ENCODE measurements at places on chromosomes 2 and 18.
A peak's percentile ranks its signal among the peaks of the same experiment; 100 is the strongest.

DNA sequence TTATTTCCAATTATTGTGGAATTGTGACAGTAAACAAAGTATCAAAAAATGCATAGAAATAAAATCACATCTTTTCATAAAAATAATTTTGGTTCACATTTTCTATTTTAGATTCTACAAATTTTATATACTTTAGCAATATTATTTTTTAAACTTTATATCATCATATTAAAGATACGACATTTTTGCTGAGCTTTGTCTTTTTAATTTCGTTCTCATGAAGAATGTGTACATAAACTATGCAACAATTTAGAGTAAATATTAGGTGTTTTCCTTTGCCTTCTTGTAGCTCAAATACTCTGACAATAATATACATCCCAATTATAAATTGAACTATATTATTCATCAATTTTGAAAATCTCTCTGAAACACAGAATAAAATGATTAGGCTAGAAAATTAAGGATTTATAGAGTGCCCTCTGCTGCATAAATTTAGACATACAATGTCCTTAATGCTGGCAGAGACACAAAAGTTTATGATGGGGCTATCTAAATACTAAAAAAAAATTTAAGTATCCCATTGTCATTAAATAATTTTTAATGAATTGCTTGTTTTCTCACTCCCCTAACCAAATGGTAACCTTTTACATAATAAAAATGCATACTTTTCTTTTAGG, 45.7 kb downstream of the CCDC102B start:
- DNase-seq = no peak

- DNase-seq = no peak
Observed at GRCh38 chr2:221747289-221747972, 175.3 kb upstream of the EPHA4 start.

- no peak for DNase-seq
Observed at GRCh38 chr2:103138123-103138901, 376.5 kb downstream of the TMEM182 start.

GRCh38 chr18:10377956-10378355, 76.5 kb upstream of the APCDD1 start:
- DNase-seq = no peak

GRCh38 chr2:55111230-55111569, 60.9 kb upstream of the RTN4 start:
- no peak for DNase-seq

DNA sequence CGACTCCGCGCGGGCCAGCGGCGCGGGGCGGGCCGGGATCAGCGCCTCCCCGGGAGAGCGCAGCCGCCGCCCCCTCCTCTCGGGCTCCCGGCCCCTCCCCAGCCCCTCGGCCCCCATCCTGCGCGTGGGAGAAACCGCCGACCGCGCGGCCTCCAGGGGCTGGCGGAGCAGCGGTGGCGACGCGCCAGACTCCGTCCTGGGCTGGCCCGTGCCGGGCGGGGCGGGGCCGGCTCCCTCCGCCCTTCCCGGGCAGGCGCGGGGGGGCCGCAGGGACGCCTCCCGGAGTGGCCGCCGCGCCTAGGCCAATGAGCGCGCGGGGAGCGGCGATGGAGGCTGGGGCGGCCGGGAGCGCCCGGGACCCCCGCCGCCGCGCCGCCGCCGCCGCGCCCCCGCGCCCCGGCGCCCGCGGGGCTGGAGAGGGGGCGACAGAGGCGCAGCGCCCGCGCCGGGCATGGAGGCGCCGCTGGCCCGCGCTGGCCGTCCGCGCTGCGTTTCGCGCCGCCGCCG, 49.1 kb downstream of the KCNIP3 start:
- no peak for DNase-seq

DNA sequence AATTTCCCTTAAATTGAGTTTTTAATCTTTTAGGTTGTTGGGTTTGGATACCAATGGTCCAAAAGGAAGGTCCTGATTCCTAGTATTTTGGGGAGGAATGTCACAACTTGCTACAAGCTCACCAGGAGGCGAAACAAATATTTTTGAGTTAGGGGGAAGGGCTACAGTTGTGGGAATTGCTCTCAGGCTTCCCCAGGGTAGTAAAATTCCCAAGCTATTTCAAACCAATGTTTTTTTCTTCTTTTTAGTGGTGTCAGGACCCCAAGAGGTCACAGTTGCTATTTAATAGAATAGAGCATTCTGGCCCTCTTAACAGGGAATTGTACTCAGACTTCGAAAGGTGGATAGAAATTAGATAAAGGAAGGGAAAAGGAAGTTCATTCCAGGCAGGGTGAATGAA, 68.5 kb upstream of the ST3GAL5 start:
- DNase-seq = no peak

DNA sequence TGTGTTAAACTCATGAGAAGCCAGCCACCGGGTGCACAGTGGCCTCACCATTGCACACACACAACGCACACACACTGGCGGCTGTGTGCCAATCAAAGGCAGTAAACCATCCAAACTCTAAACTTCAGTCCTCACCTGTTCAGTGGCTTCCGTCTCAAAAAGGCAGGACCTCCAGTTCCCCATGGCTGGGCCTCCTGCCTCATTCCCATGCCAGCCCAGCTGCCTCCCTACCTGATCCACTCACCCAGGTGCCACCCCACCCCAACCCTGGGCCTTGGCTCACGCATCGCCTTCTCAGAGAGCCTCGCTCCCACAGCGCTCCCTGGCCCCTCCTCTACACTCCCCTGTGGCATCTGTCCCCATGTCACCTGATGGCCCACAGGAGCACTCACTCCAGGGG, 190.9 kb downstream of the EIPR1 start:
- DNase-seq = no peak

GRCh38 chr2:38108907-38109731, 33.2 kb upstream of the CYP1B1 start:
- no peak for DNase-seq

GRCh38 chr2:207503234-207503633, 26.5 kb upstream of the CREB1 start:
- DNase-seq = no peak

GRCh38 chr2:135853401-135853800, 16.4 kb upstream of the LCT start:
- DNase-seq = no peak

- DNase-seq = peak; percentile 48
Observed at GRCh38 chr2:231530099-231531011, at the start of gene NMUR1. NMUR1 (minus strand) TSS chr2:231530445; CDS start chr2:231530361, 84 bp downstream.

DNA sequence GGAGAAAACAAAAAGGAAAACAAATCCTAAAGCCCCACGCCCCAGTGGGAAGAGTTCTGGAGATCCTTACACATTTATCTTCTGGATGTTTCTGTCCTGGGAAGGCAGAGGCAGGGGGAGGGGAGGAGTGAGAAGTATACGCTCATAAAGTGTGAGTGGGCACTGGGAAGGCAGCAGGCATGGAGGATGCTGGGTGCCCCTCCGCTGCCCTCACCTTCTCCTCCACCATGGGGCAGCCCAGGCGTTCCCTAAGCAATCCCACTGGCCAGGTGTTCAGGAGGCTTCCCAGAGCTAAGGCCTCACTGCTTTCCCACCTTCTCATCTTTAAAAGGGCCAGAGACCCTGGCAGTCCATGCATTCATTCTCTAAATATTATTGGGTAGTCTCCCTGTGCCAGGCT, 112.0 kb upstream of the SMAD2 start:
- no peak for DNase-seq

DNA sequence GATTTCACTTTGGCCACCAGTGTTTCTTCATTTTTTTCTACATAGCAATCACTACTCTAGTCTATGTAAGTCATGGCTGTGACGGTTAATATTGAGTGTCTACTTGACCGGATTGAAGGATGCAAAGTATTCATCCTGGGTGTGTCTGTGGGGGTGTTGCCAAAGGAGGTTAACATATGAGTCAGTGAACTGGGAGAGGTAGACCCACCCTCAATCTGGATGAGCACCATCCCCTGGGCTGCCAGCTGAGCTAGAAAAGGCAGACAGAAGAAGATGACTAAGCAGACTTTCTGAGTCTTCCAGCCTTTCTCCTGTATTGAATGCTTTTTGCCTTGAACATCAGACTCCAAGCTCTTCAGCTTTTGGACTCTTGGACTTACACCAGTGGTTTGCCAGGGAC, 265.0 kb upstream of the SLC8A1 start:
- no peak for DNase-seq
